ENCODE measurements at places on chromosomes 2 and 18.

DNA sequence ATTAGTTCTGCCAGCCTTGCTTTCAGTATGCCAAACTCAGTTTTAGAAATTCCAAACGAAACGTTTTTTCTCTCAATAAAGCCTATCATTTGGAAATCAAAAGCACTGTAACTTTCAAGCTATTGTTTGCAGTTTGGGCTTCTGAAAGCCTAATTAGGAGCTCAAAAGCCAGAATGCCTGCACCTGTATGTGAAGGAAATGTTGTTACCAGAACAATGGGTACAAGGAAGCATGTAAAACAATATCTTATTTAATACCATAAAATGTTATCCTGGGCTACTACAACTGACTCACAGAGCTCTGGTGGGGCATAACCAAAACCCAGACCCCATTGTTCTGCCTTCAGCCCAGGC is 12.6 kb upstream of the GULP1 start:
- DNase-seq: no peak

GRCh38 chr2:112162341-112162740 is 24.2 kb downstream of the FBLN7 start:
- no peak for DNase-seq

DNA sequence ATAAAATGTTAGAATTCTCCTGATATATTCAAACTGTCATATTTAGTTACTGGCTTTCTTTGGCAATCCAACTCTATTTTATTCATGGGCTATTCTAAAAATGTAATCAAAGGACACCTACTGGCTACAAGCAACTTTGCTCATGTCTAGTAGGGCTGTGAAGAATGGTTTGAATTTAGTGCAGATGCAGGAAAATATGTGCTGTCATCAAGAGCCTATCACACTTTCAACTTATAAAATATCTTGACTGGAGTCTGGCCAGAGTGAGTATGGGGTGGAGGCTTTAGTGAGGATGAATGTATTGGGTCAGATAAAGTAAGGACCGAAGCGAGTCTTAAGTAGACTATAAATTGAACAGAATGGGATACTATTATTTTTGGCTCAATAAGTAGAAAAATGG is 343.4 kb upstream of the SPRED2 start:
- no peak for DNase-seq

DNA sequence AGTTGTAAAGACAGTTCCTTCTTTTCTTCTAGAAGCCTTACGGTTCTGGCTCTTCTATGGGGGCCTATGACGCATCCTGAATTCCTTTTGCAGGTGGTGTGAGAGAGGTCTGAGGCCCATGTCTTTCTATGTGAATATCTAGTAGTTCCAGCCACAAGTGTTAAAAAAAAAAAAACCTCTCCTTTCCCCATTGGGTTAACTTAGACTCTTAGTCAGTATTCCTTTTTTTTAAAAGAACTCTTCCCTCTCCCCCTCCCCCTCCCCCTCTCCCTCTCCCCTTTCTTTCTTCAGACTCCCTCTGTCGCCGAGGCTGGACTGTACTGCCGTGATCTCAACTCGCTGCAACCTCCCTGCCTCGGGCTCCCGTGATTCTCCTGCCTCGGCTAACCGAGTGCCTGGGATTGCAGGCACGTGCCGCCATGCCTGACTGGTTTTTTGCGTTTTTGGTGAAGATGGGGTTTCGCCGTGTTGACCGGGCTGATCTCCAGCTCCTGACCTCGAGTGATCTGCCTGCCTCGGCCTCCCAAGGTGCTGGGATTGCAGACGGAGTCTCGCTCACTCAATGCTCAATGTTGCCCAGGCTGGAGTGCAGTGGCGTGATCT is 11.4 kb upstream of the CIDEA start:
- no peak for DNase-seq

- DNase-seq: peak; percentile 77
Observed at GRCh38 chr2:230347659-230348305, 20.8 kb downstream of the SP140L start.

DNA sequence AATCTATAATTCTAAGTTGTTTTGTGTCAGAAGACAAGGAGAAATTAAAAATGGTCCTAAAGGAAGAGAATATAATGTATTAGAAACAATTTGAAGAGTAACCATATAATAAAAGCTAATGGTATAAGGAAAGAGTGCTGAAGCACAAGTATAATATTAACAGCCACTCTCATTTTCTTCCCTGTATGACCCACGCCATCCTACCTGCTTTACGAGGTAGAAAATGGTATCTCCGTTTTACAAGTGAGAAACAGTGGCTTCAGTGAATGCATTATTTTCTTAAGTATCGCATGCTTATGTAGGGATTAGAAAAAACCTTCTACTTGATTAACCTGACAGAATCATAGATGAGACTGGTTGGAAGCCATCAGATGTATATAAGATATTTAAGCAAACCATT is 266.2 kb downstream of the CCDC102B start:
- DNase-seq: no peak

GRCh38 chr2:8710951-8711350 is 29.1 kb downstream of the ID2 start:
- DNase-seq: no peak

GRCh38 chr2:202758604-202759003 is 113.0 kb downstream of the ICA1L start:
- no peak for DNase-seq

DNA sequence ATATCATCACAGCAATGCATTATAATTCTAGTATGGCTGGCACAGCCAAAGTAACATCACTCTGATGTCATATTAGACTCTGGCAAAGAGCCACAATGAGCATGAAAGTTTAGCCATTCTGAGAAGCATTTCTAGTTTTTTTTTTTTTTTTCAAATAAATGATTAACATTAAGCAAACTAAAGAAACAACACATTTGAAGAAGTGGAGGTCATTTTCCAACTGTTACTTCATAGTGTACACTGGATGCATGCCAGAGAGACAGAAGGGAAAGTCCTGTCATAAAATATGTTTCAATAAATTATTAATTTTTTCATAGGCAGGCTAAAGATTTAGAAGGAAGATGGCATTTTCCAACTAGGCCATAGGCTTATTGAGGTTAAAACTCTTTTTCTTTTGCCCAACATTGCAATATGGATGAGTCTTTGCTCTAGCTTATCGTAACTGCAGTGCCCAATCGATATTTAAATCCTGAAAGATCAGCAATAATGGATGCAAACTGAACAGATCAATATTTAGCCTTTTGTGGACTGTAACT is 1630.4 kb upstream of the ACVR2A start:
- DNase-seq: no peak

GRCh38 chr2:10933700-10934225 is 22.0 kb downstream of the KCNF1 start:
- no peak for DNase-seq

DNA sequence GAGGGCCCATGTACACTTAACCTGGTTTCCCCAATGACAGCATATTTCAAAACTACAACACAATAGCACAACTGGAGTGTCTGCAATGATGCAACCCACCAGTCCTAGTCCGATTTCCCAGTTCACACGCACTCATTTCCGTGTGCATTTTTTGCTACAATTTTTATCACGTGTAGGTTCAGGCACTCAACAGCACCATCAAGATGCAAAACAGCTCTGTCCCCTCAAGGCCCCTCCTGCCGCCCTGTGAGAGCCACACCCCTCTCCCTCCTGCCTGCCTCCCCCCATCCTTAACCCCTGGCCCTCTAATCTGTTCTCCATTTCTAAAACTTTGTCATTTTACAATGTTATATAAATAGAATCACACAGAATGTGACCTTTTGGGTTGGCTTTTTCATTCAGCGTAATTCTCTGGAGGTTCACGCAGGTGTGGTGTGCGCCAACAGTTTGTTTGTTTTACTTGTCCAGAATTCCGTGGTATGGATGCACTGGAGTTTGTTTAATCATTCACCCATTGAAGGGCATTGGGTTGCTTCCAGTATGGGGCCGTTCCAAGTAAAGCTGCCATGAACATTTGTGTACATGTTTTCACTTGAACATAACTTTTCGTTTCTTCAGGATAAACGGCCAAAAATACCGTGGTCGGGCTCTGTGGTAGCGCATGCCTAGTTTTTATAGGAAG is 8.4 kb downstream of the KCNIP3 start:
- DNase-seq: no peak

GRCh38 chr2:226228080-226228479 is 571.5 kb downstream of the IRS1 start:
- DNase-seq: no peak

GRCh38 chr2:170814533-170815230 is 2.0 kb upstream of the GAD1 start:
- no peak for DNase-seq

DNA sequence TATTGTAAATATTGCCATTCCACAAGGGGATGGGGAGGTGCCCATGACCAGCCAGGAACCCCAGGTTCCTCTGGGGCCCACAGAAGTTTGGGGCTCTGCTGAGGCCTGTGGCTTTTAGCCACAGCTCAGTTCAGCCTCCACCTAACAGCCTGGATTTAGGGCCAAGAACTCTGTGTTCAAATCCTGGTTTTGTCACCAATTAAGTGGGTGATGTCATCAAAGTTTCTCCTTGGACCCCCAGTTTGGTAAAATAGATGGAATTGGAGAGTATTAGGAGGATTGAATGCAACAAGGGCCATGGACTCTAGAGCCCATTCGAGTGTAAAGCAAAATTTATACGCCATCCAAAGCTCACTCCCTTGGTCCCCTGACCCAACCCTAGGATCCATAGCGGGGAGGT is 3.2 kb upstream of the FEV start:
- no peak for DNase-seq

GRCh38 chr2:240024766-240025165 is 376 bp downstream of the NDUFA10 start:
- peak; percentile 11 for DNase-seq

DNA sequence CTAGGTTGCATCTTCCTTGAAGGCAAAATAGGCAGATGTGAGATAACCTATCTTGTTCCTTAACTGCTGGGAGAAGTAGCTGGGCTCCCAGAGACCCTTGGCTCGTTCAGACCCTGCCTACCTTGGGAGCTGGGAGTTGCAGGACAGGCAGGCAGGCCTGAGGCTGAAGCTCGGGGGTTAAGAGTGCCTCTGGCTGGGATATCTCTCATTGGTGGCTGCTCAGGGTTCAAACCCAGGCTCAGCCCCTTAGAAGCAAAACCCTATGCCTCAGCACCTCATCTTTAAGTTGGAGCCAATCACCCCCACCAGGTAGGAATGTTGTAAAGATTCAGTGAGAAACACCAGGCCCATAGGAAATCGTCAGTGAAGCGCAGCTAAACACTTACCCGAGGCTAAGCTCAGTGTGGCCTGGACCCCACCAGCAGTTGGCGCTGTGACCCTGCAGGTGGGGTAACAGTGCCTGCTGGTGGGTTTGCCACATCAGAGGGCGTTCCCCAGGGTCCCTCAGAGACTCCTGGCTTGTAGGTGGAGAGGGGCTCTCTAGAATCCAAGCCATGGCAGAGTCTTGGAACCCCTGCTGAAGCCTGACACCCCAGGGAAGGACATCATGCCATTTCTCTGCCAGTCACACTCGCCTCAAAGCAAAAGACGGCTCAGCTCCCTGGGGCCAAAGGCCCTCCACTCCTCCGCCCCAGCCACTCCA is 54.6 kb upstream of the GPR17 start:
- peak; percentile 34 for DNase-seq

GRCh38 chr2:120222186-120223033 is 790 bp downstream of the TMEM185B start:
- no peak for DNase-seq

GRCh38 chr2:45895241-45895861 is 243.9 kb downstream of the PRKCE start:
- DNase-seq: no peak

DNA sequence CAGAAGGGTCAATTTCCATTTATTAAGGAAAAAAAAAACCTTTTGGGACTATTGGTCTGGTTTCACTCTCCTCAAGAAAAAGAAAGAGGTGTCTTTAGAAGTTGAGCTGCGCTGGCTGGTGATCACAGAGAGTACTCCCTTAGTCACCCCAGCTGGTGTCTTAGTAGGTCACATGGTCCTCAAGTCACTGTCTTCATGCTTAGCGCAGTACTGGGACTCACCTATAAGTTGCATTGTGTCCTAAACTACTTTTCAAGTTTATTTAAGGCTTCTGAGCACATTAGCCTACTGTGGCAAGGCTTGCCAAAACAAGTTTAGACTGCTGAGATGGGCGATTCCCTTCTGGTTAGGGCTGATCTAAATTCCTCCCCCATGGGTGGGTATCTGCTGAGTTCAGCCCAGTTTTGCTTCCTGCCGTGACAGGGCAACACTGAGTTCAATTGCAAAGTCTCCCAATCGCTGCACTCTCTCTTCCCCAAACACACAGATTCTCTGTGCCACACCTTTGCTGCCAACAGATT is 824.9 kb upstream of the CRIM1 start:
- no peak for DNase-seq

- DNase-seq: no peak
Observed at GRCh38 chr18:48129621-48130082, 199.2 kb upstream of the SMAD2 start.

DNA sequence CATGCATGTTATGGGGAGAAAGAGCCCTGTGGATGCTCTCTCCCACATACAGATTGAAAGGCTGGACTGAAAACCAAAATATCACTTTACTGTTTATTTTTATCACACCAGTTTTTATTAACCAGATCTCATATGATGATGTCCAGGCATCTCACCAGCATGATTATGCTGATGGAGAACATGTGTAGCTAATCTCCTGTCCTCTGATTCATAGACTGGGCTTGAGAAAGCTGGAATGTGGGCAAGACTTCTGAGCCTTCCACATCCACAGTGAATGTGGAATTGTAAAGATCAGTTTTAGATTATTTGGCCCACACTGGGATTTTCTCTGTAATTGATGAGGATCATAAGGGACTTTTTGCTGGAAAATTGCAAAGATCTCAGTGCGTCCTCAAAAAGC is 137.9 kb downstream of the ICOS start:
- no peak for DNase-seq

- no peak for DNase-seq
Observed at GRCh38 chr18:67402543-67402942, 114.0 kb downstream of the DSEL start.

DNA sequence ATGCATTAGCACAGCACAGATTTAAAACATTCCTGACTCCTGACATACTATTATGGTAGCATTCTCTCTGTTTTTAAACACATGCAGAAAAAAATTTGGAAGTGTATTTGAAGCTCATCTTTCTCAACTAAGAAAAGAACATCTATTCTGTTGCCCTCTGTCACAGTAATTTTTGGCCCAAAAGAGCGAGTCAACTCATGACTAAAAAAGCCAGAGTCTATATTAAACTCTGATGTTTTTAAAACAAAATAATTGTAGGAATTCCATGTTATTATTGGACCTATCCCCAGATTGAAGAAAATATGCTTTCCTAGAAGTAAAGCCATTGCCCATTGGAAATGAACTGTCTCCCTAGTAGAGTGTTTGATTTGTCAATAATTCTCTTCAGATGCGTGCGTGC is 96.7 kb downstream of the CRIM1 start:
- DNase-seq: no peak

DNA sequence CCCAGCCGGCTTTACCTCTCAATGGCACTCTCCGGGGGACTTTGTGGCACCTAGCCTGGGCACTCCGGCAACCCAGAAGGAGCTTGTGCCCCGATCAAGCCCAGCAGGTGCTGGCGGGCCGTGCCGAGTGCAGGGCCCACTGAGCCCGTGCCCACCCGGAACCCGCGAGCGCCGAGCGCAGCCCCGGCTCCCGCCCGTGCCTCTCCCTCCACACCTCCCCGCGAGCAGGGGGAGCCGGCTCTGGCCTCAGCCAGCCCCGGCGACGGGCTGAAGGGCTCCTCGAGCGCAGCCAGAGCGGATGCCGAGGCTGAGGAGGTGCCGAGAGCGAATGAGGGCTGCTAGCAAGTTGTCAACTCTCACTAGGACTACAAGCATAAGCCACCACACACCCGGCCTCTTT is 136.9 kb downstream of the COMMD1 start:
- DNase-seq: no peak

All from MM.1S (cell line).